ENCODE measurements at places on chromosomes 5 and 9.
A peak's percentile ranks its signal among the peaks of the same experiment; 100 is the strongest.

- DNase-seq = no peak
Observed at GRCh38 chr5:141597814-141598213, 21.0 kb downstream of the DIAPH1 start.

DNA sequence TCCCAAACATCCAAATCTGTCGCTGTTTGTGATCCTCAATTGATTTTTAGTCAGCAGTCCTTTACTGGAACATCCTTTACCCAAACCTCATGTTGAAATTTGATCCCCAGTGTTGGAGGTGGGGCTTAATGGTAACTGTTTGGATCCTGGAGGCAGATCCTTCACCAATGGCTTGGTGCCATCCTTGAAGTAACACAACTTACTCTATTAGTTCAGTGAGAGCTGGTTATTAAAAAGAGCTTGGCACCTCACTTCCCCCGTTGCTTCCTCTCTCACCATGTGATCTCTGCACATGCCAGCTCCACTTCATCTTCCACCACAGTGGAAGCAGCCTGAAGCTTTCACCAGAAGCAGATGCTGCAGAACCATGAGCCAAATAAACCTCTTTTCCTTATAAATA is 40.3 kb downstream of the DNAJB5 start:
- DNase-seq = peak; percentile 10

DNA sequence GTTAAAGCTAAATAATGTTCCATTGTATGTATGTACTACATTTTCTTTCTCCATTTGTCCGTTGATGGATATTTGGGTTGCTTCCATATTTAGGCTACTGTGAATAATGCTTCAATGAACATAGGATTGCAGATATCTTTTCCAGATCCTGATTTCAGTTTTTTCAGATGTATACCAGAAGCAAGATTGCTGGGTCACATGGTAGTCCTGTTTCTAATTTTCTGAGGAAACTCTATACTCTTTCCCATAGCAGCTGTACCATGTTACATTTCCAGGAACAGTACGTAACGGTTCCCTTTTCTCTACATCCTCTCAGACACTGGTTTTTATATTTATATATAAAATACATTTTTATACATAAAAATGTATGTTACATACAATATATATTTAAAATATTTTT is 121.8 kb downstream of the GCNT1 start:
- no peak for DNase-seq

GRCh38 chr9:133754688-133755227 is 16.6 kb upstream of the SARDH start:
- DNase-seq = no peak

DNA sequence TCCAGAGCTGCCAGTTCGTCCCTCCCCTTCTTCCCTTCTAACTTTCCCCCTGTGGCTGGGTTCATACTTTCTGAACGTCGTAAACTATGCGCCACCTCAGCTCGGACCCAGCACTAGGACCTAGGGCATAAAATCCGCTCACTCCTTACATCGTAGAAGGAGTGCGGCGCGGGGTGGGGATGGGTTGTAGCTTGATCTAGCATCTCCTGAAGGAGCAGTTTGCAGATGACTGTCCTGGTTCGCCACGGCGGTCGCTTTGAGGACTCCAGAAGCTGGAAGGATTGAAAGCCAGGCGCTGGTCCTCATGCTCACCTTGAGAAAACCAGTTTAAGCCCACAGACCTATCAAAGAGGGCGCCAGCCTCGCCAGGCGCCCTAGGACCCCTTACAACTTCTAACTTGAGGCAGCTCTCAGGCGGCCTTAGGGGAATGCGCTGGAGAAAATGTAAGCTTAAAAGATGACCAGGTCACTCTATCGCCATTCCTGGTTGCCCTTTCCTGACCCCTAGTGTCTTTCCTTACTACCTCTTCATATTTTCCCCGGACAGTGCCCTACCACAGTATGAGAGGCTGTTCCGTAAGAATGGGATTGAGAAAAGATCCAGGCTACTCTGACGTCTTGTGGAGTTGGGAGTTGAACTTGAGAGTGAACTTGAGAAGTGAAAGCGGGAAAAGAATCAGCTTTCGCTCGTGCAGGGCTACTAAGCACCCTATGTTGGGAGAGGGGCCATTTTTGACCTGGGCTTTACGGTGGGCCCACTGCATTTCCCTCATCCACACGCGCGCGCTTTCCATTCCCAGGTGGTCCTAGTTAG is 2.8 kb downstream of the RORB start:
- DNase-seq = no peak

GRCh38 chr9:104025104-104025503 is 69.0 kb upstream of the SMC2 start:
- DNase-seq = no peak

GRCh38 chr5:178241231-178241663 is 8.6 kb upstream of the PHYKPL start:
- DNase-seq = no peak

GRCh38 chr9:98575379-98576346 is 133.1 kb downstream of the GABBR2 start:
- no peak for DNase-seq

GRCh38 chr5:179258922-179259730 is 86.1 kb downstream of the ADAMTS2 start:
- no peak for DNase-seq

- no peak for DNase-seq
Observed at GRCh38 chr9:121349009-121349408, 21.0 kb downstream of the STOM start.

- peak; percentile 65 for DNase-seq
Observed at GRCh38 chr9:13939701-13940490, 374.0 kb downstream of the NFIB start.

DNA sequence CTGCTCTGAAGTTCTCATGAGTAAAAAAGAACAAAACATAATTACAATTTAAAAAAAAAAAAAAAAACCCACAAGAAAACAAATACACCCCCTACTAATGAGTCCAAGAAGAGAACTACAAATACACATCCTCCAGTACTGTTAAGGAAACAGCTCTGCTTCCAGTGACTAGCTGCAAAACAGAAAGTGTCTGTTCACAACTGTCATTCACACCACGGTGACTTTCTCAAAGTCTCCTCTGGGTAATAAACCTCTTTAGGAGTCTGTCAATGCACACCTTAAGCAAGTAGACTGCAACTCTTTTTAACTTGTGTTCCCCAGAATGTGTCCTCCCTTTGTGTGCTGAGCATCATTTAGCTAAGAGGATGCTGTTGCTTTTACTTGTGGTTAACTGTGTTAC is 6.2 kb downstream of the REEP5 start:
- no peak for DNase-seq
